HEK293T (cell line): ENCODE measurements at places on chromosomes 4 and X.
A peak's percentile ranks its signal among the peaks of the same experiment; 100 is the strongest.

GRCh38 chrX:108306086-108306485, 132.1 kb downstream of the COL4A6 start:
- no peak for DNase-seq

DNA sequence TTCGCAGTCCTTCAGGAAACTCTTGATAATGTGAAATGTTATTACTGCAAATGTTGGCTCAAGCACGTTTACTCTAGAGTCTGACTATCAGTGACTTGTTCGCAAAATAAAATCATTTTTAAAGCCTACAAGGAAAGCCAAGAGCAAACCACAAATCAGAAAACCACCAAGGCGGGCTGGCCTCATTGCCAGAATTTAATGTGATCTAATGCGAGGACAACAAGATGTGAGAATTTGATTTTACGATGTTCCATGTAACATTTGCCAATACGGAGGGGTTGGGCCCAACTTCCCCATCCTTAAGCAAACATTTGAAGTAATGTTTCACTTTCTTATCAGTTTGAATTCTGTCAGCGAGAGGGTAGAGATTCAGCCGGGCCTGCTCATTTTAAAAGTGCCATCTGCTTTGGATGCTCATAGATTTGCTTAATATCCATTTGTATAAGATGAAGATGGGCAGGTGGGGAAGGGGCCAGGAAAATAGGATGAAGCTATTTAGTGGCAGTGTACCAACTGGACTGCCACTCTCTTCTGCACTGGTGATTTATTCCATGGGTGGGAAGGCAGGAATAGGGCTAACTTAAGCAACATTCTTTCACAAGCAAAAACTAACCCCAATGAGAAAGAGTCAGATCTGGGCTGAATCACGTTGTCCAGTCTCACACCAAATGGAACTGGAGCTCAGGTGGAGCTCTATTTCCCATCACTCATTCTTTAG, 225.3 kb downstream of the ANAPC10 start:
- no peak for DNase-seq

DNA sequence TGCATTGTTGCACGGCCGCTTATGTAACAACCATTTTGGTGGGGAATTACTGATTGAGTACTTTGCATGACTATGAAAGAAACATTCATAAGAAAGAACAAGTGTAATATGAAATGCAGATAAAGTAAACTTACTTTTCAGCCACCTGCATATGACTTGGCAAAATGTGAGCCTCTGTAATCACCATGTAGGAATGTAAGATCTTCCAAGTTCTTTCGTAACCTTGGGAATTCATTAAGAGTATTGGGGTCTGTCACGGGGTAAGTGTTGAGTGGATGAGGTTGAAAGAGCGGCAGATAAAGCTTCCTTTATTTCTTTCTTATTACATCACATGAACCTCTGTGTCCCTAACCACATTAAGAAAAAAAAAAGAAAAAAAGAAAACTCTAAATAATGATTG, 348.5 kb upstream of the NR3C2 start:
- DNase-seq, result no peak

GRCh38 chr4:152663203-152664066, 16.4 kb downstream of the TMEM154 start:
- no peak for DNase-seq

DNA sequence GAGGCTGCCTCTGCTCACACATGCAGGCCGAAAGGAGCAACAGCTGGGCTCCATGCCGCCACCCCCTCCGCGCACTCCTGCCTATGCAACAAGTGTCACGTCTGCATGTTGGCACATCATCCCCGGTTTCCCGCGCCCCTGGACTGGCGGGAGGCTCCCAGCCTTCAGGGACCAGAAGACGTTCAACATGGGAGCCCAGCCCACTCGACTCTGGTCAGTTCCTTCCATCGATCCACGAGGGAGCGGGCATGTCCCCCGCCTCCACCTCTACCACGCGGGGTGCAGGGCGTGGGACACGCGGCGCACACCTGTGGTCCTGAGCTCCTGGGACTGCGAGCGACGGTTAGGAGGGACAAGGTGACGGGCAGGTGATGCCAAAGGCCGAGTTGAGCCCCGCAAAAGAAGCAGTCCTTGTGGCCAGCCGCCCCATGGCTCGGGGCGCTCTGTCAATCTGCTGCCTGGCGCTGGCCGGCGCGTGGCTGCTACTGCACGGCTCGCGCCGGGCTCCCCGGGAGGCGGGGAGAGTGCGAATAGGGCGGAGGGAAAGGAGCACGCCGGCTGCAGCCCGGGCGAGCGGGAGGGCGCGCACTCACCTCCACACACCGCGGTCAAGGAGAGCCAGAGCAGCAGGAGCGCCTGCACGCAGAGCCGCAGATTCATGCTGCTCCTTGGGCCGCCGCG, 645 bp downstream of the APLN start:
- peak; percentile 62 for DNase-seq

DNA sequence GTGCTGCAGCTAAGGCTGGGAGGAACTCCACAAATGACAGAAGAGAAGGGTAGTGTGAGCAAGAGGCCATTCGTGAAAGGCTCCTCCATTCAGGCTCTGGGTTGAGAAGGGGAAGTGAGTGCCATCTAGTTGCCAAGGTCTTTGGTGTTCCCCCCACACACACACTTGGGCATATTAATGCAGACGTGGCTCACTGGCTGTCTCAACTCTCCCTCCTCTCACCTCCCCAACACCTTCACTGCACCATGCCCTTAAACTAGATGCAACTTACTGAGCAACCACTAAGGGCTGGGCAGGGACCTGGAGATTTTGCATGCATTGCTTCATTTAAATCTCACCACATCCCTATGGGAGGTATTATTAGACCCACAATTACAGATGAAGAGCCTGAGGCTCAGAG, 8.7 kb downstream of the CLRN2 start:
- no peak for DNase-seq

DNA sequence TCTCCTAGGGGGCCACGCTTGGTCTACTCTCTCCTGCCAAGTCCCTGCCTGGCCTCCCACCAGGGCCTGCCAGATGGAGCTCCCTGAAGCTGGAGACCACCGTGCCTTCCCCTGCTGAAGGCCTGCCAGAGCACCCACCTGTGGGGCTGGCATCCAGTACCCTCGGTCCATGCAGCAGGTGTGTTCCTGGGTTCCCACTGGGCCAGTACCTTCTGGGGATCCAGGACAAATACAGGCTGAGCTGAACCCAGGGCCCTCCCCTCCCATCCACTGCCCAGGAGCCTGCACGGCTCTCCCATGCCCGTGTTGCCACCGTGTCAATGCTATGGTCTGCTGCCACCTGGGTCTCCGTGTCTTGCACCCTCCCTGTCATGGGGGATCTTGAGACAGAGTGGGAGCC, 68.8 kb downstream of the ABLIM2 start:
- no peak for DNase-seq

GRCh38 chr4:16278178-16278577, 51.9 kb upstream of the TAPT1 start:
- DNase-seq, result no peak
